NCI-H2029 (cell line): ENCODE measurements at places on chromosomes 12 and 14.

GRCh38 chr12:120079411-120080400 lies 36.8 kb downstream of the RAB35 start:
- no peak for DNase-seq

- no peak for DNase-seq
Measured at GRCh38 chr12:62827042-62827441, 107.9 kb downstream of the PPM1H start.

DNA sequence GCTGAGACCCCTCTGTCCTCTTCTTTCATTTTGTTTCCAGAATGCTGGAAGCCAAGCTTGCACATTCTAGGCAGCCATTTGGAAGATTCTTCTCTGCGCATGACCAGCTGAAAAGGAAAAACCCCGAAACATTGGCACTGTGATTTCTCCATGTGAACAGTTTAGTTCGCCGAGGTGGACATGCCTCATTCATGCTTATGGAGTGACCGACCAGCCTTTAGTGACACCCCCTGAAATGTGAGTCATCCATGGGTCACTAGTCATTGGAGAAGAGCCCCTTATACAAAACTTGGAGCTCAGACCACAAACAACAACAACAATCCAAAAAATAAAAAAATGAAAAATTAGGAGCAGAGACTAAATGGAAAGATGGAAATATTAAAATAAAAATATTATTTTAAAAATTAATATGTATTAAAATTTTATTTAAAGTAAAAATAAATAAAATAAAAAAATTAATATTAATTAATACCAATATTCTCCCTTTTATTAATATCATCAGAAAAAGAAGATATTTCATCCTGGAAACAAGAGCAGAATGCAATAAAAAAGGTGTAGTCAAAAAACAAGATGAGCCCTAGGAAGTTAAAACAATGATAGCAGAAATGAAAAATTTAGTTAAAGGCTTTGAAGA lies 9.5 kb upstream of the KRT7 start:
- no peak for DNase-seq

DNA sequence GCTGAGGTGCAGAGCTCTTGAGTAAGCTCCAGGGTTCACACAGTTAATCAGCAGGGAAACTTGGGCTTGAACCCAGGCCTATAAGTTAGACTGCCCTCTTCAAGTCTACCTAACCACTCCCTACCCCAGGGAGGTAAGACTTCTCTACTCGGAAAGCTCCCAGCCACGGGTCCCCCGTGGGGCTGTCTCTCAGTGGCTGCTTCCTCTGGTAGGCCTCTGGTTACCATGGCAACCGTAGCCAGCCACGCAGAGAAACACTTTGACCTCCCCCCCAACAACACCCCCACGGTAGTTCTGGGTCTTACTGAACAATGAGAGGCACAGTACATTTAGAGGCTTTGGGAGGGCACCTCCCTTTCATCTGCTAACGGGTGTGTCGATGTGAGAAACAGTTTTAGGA lies 245.2 kb downstream of the AACS start:
- DNase-seq, result no peak

DNA sequence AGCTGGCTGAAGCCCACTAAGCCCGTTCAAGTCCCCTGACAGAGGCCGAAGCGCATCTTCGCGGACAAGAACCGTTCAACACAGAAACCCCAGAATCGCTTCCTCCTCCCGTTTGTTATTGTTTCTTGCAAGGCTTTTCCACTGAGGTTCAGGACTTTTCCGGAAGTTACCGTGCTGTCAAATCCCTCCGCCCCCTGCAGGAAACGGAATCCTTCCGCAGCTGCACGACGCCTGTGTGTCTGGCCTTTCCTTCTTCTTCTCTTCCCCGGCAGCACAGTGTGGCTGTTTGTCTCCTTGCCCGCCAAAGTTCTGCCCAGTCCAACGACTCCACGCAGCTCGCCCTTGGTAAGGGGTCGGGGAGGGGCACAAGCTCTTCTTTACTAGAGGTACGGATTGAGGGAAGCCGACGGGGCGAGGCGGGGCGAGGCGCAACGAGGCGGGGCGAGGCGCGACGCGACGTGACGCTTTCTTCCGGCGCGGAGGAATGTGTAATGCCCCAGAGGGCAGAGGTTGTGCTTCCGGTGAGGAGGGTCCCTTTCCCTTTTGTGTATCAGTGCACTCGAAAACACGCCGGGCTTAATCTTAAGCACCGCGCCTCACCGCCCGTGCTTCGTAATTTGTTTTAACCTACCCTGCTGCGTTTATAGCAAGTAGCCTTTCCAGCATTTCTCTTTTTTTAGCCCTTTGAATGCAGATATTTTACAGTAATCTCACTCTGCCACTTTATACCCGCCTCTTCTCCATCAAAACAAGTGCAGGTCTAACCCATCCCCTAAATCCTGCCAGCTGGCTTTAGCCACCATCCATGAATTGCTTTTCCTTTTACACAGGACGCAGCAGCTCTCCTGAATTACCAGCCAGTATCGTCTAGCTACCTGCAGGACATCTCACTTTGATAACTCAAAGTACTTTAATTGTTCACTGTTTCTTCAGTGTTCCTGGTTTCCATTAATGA lies at the start of gene KDM5A:
TSS of gene KDM5A (minus strand) at position 179 of the 955 bp plus-strand sequence. CDS start 229 bp downstream, outside the sequence.
- no peak for DNase-seq

GRCh38 chr14:26765301-26765700 lies 167.5 kb upstream of the NOVA1 start:
- no peak for DNase-seq

GRCh38 chr14:80211153-80212022 lies at the start of gene DIO2:
DIO2 (minus strand) TSS chr14:80211504; CDS start chr14:80211472, 32 bp downstream.
- no peak for DNase-seq

- no peak for DNase-seq
Measured at GRCh38 chr12:99759444-99759843, 111.9 kb downstream of the GARIN6 start.

- DNase-seq, result no peak
Measured at GRCh38 chr14:22556021-22556989, 32.7 kb downstream of the DAD1 start.

- DNase-seq, result no peak
Measured at GRCh38 chr12:6180268-6181051, 19.7 kb upstream of the CD9 start.

DNA sequence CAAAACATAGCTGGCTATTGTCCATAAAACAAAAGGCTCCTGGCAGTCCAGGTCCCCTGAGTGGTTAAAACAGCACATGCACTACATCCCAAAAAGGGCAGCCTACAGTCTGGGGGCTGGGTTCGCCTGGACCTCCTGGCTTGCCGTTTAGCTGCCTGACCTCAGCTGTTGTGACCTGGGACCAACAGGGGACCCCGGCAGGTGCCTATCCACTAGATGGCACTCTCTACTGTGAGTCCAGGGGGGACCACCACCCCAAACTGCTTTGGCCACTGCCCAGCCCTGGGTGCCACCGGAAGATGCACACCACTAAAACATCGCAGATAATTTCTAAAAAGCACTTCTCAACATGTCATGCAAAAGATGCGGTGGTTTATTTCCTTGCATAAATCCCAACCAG lies 2.9 kb upstream of the RTL1 start:
- DNase-seq, result no peak

DNA sequence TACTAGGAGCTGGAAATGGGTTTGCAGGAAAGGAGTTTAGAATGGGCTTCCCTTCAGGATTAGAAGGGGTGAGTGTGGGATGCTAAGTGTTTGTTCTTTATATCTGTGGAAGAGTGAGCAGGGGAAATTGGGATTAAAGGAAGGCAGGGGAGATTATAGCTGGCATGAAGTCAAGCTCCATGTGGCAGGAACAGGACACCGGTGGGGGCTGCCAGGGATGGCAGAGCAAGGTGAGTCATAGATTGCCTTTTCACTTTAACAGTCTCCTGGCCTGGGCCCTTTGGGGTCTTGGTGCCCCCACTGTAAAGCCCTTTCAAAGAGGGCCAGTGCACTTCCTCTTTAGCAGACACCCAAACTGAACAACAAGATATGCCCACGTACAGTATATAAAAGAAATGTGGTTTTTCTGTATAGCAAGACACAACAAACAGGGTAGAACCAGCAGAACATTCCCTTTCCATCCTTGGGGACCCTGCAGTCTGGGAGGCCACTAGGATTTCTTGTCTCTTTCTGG lies 23.1 kb upstream of the FBXO21 start:
- DNase-seq, result no peak

- no peak for DNase-seq
Measured at GRCh38 chr12:51087818-51088217, 4.4 kb upstream of the CSRNP2 start.

- DNase-seq, result no peak
Measured at GRCh38 chr14:64722842-64723447, 18.7 kb downstream of the PLEKHG3 start.

DNA sequence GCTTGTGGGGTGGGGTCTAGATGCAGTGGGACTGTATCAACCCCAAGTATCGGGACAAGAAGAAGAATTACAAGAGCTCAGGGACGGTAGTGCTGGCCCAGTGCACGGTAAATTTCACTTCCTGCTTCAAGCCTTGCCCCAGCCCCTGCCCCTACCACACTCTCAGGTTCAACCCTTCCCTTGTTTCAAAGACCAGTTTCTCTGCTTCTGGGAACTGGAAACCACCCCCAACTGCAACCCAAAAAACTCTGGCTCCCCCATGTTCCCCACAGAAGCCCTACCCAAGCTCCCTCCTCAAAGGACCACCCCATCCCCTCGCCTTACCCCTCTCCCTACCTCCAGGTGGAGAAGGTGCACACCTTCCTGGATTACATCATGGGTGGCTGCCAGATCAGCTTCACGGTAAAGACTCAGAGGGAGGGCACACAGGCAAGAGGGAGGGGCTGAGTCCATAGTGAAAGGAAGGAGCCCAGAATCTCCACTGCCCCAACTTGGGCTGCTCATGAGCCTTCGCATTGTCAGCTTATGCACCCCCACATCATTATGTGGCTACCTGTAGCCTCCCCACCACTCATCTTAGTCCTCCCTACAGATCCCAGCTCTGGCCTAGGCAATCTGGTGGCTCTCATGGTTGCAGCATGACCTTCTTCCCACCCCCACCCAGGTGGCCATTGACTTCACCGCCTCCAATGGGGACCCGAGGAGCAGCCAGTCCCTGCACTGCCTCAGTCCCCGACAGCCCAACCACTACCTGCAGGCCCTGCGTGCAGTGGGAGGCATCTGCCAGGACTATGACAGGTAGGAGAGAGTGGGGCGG lies 4.3 kb downstream of the CPNE6 start:
- DNase-seq, result no peak

GRCh38 chr12:10511756-10512355 lies 6.2 kb downstream of the EIF2S3B start:
- DNase-seq, result no peak

- DNase-seq, result no peak
Measured at GRCh38 chr14:105471297-105471821, 3.3 kb upstream of the CRIP2 start.

GRCh38 chr14:97120204-97120603 lies 323.0 kb downstream of the VRK1 start:
- DNase-seq, result no peak

DNA sequence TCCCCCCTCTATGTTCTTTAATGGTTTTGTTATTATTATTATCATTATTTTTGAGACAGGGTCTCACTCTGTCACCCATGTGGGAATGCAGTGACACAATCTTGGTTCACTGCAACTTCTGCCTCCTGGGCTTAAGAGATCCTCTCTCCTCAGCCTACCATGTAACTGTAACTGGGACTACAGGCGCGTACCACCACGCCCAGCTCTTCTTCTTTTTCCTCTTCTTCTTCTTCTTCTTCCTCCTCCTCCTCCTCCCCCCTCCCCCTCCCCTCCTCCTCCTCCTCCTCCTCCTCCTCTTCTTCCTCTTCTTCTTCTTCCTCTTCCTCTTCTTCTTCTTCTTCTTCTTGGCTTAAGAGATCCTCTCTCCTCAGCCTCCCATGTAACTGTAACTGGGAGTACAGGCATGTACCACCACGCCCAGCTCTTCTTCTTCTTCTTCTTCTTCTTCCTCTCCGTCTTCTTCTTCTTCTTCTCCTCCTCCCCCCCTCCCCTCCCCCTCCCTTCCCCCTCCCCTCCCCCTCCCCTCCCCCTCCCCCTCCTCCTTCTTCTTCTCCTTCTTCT lies 5.4 kb upstream of the KRT7 start:
- DNase-seq, result no peak

GRCh38 chr14:80346395-80346794 lies 135.1 kb upstream of the DIO2 start:
- no peak for DNase-seq

DNA sequence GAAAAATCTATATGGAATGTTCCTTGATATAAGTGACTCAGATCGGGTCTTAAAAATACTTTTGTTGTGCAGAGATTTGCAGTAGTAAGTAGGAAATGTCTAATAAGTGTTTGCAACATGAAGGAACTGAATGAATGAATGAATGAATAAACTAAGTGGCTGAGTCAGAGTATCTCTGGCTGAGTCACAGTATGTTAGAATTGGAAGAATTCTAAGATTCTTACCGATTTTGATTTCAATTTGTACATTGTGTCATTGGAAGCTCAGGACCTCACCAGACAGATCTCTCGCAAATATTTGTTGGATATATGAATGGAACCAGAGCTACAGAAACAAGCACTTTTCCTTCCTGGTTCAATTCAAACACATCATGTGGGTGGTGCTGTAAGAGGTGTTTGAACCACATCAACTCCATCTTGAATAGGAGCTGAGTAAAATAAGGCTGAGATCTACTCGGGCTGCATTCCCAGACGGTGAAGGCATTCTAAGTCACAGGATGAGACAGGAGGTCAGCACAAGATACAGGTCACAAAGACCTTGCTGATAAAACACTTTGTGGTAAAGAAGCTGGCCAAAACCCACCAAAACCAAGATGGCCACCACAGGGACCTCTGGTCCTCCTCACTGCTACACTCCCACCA lies 123.9 kb upstream of the FOXN3 start:
- no peak for DNase-seq

DNA sequence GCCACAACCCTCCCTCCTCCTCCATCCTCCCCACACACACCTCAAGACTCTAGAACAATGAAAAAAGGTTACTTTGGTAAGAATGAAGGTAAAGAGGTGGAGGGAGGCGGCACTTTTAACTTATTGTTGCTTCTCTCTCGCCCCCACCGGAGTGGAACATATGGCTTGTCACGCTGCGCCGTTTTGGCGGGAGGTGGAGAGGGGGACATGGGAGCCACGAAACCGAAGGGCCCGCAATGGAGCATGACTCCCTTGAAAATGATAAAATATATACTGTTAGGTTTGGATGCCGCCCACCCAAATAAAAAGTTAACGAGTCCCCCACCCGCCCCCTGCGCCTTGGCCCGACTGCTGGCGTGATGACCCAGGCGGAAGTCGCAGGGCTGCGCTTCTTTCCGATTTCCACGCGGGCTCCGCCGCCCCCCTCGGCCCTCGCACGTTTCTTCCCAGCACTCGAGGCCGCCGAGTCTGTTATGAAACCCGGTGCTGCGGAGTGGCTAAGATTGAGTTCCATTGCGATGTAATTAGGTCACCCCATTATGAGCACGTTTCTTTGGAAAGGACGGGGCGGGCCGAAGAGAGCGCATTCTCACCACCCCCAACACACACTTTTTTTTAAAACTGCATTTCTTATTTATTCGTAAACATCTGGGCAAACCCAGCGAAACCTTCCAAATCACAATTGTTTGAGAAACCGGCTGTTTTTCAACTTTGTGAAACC lies 1.4 kb upstream of the ZFP36L1 start:
- DNase-seq, result peak; percentile 16

DNA sequence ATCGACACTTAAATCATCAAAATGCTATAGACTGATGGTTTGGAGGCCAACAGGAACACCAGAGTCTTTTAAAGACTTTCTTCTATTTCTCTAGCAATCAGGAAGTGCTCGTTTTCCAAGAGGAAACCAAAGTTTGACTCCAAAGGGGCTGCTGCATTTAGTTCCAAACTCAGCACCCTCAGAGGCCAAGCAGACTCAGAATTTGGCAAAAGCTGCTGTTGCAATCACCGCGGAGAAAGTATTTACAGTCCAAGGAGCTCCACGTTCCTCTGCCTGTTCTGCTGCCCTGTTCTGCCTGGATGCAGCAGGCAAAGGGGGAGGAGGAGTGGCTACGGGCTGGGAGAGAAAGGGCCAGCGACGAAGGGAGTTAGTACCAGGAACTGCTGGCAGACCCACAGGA lies 325.1 kb downstream of the BCL11B start:
- no peak for DNase-seq
